ENCODE measurements at places on chromosomes 2 and 18. TPM values are rescaled to one million over a fixed set of nuclear protein-coding genes. Genes with fewer than 3 reads are reported as not detected.

DNA sequence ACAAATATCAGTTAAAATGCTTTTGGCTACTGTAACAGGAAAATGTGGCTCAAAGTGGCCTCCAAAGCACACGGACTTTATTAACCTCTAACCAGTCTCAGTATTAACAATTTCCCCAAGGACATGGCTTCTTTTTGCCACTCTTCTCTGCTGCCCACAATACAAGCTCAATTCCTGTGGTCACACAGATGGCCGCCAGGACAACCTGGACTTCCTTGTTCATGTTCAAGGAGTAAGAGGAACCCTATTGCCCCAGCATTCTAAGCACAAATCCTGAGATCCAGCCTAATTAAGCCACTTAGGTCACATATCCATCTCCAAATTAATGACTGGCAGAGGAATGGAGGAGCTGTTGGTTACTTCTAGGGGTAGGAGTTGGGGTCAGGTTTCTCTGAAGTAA is 38.2 kb downstream of the AOX1 start:
- no peaks in the 10 kb centered on the region for H3K36me3 ChIP-seq
- no peak overlapping the region for H3K27ac ChIP-seq
- H3K4me1 ChIP-seq = no peaks in the 10 kb centered on the region
- no peak overlapping the region for H3K4me3 ChIP-seq
- peaks cover 3% of the 10 kb centered on the region for H3K27me3 ChIP-seq

GRCh38 chr18:36454245-36454644 is 156.7 kb downstream of the FHOD3 start:
- no peaks in the 10 kb centered on the region for H3K27me3 ChIP-seq
- no peak overlapping the region for H3K27ac ChIP-seq
- H3K36me3 ChIP-seq = no peaks in the 10 kb centered on the region
- H3K4me1 ChIP-seq = no peaks in the 10 kb centered on the region
- H3K4me3 ChIP-seq = no peak overlapping the region

DNA sequence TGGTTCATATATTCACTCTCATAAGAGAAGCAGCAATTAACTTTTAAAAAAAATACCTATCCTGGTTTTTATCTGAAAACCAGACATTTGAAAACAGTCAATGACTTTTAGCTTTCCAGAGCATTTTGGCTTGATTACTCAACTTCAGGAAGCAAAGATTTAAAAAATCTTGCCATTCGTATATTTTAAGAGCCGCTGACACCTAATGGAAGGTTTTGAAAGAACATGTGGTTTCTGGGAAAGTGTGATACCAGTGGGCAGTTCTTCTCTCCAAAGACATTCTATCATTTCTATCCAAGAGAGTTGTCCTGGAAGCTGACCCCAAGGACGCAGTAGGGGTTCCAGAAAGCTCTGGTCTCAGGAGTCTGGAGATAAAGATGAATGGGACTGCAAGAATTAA is 234.7 kb downstream of the TTC32 start:
- peaks cover 15% of the 10 kb centered on the region for H3K27me3 ChIP-seq
- no peaks in the 10 kb centered on the region for H3K4me1 ChIP-seq
- no peaks in the 10 kb centered on the region for H3K36me3 ChIP-seq
- H3K4me3 ChIP-seq = no peak overlapping the region
- no peak overlapping the region for H3K27ac ChIP-seq

DNA sequence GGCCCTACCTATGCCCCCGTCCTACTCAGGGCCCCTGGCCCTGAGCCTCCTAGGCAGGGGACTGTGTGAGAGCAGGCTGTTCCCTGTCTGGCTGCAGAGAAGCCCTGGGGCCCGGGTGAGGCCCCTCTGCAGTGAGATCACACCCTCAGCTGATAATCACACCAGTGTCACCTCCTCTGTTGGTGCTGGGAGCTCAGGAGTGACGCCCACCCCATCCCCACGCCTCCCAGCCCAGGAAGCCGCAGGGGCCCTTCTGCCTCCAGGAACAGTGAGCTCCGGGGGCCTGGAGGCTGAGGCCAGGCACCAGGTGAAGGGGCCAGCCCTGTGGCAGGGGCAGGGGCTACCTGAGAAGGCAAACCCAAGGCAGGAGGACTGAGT is 20.0 kb downstream of the KCNIP3 start:
- H3K4me1 ChIP-seq = no peaks in the 10 kb centered on the region
- H3K36me3 ChIP-seq = no peaks in the 10 kb centered on the region
- H3K27me3 ChIP-seq = no peaks in the 10 kb centered on the region
- DNase-seq = no peak

DNA sequence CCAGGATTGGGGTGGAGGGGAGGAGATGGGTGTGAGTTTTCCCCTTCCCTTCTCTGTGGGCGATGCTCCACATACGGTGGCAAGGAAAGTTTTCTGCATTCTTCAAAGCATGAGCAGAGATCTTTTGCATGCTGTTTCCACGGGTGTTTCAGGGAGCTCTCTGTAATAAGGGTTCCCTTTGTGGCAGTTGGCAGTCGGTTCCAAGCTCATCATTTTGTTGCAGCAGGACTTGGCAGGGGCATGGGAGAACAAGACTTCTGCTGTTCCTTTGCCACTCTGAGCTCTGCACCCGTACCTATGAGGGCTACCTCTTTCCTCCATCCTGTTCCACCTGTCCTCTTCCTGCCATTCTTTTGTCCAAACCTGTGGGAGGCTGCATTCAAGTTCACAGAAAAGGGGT is 71.3 kb upstream of the SPRED2 start:
- no peak overlapping the region for H3K4me3 ChIP-seq
- no peaks in the 10 kb centered on the region for H3K36me3 ChIP-seq
- peaks cover 11% of the 10 kb centered on the region for H3K27me3 ChIP-seq
- H3K4me1 ChIP-seq = no peaks in the 10 kb centered on the region
- no peak overlapping the region for H3K27ac ChIP-seq
- DNase-seq = no peak

- DNase-seq = no peak
- no peak overlapping the region for H3K4me3 ChIP-seq
- H3K27me3 ChIP-seq = peaks cover 2% of the 10 kb centered on the region
- H3K36me3 ChIP-seq = no peaks in the 10 kb centered on the region
Observed at GRCh38 chr2:137002896-137003295, 237.6 kb downstream of the THSD7B start.

DNA sequence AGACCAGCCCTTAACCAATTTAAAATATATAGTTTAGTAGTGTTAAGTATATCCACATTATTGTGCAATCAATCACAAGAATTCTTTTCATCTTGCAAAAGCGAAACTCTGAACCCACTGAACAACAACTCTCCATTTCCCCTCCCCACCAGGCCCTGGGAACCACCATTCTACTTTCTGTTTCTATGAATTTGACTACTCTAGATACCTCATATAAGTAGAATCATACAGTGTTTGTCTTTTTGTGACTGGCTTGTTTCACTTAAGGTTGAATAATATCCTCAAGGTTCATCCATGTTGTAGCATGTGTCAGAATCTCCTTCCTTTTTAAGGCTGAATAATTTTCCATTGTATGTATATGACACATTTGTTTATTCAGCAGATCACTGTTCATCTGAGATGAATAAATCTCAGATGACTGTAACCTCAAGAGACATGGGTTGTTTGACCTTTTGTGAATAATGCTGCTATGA is 8.1 kb upstream of the SOS1 start:
- peak overlapping the region; percentile 40 for H3K4me3 ChIP-seq
- DNase-seq = peak; percentile 93
- no peaks in the 10 kb centered on the region for H3K27me3 ChIP-seq
- H3K27ac ChIP-seq = peak overlapping the region; percentile 92

DNA sequence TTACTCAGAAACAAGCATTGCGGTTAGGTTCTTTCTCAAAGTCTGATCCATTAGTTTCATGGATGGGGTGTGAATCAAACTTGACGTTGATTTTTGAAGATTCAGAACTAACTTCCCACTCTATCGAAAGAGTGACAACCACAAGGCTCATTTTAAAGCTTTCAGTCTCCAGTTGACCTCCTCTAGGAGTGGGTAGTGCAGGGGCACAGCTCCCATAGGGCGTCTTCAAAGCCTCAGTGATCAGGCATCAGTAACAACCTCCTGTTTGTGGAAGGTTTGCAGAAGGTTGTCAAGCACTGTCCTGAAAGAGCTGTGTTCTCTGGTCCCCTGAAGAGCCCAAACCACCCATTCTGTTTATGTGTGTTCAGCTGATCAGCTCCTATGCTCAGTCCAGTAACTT is 10.2 kb downstream of the MTCL1 start:
- H3K4me3 ChIP-seq = no peak overlapping the region
- no peak for DNase-seq
- H3K27ac ChIP-seq = no peak overlapping the region
- H3K27me3 ChIP-seq = peaks cover 33% of the 10 kb centered on the region

GRCh38 chr2:19048593-19049266 is 309.7 kb downstream of the OSR1 start:
- H3K4me1 ChIP-seq = no peaks in the 10 kb centered on the region
- DNase-seq = peak; percentile 11
- no peak overlapping the region for H3K27ac ChIP-seq
- H3K27me3 ChIP-seq = no peaks in the 10 kb centered on the region
- no peaks in the 10 kb centered on the region for H3K36me3 ChIP-seq

GRCh38 chr2:26195040-26195984 is 22.4 kb downstream of the GAREM2 start:
- H3K4me3 ChIP-seq = no peak overlapping the region
- H3K4me1 ChIP-seq = no peaks in the 10 kb centered on the region
- peaks cover 57% of the 10 kb centered on the region for H3K36me3 ChIP-seq
- DNase-seq = no peak
- H3K27me3 ChIP-seq = no peaks in the 10 kb centered on the region

GRCh38 chr2:29644949-29645348 is 276.4 kb downstream of the ALK start:
- DNase-seq = no peak
- no peaks in the 10 kb centered on the region for H3K4me1 ChIP-seq
- H3K27me3 ChIP-seq = peaks cover 3% of the 10 kb centered on the region
- H3K36me3 ChIP-seq = no peaks in the 10 kb centered on the region
- no peak overlapping the region for H3K27ac ChIP-seq

GRCh38 chr18:10851824-10852319 is 297.5 kb downstream of the PIEZO2 start:
- H3K4me3 ChIP-seq = no peak overlapping the region
- H3K27me3 ChIP-seq = peaks cover 4% of the 10 kb centered on the region
- no peaks in the 10 kb centered on the region for H3K36me3 ChIP-seq
- H3K4me1 ChIP-seq = no peaks in the 10 kb centered on the region
- no peak overlapping the region for H3K27ac ChIP-seq
- no peak for DNase-seq

- peaks cover 68% of the 10 kb centered on the region for H3K4me1 ChIP-seq
- peak; percentile 65 for DNase-seq
- peaks cover 5% of the 10 kb centered on the region for H3K36me3 ChIP-seq
- peak overlapping the region; percentile 100 for H3K27ac ChIP-seq
- H3K27me3 ChIP-seq = no peaks in the 10 kb centered on the region
- H3K4me3 ChIP-seq = peak overlapping the region; percentile 94
Observed at GRCh38 chr2:70125498-70125898, 38.2 kb downstream of the PCBP1 start.

GRCh38 chr18:21300908-21301200 is 58.8 kb downstream of the GREB1L start:
- no peak overlapping the region for H3K27ac ChIP-seq
- H3K4me1 ChIP-seq = no peaks in the 10 kb centered on the region
- no peaks in the 10 kb centered on the region for H3K27me3 ChIP-seq

GRCh38 chr2:74927621-74928020 is 30.8 kb upstream of the POLE4 start:
- DNase-seq = no peak
- H3K4me3 ChIP-seq = no peak overlapping the region
- peaks cover 8% of the 10 kb centered on the region for H3K36me3 ChIP-seq
- peaks cover 2% of the 10 kb centered on the region for H3K4me1 ChIP-seq

GRCh38 chr18:79878741-79879378 is 72.6 kb downstream of the SLC66A2 start:
- H3K27me3 ChIP-seq = no peaks in the 10 kb centered on the region
- no peak for DNase-seq
- no peak overlapping the region for H3K27ac ChIP-seq
- H3K4me1 ChIP-seq = no peaks in the 10 kb centered on the region
- no peaks in the 10 kb centered on the region for H3K36me3 ChIP-seq

- peaks cover 21% of the 10 kb centered on the region for H3K36me3 ChIP-seq
- peak overlapping the region; percentile 88 for H3K4me3 ChIP-seq
- H3K27me3 ChIP-seq = peaks cover 49% of the 10 kb centered on the region
- peaks cover 30% of the 10 kb centered on the region for H3K4me1 ChIP-seq
- no peak overlapping the region for H3K27ac ChIP-seq
Observed at GRCh38 chr2:216636551-216637450, 3.6 kb downstream of the IGFBP2 start.

GRCh38 chr2:110946902-110947301 is 173.8 kb upstream of the BCL2L11 start:
- no peak for DNase-seq
- H3K4me1 ChIP-seq = no peaks in the 10 kb centered on the region
- no peak overlapping the region for H3K27ac ChIP-seq
- H3K4me3 ChIP-seq = no peak overlapping the region
- H3K36me3 ChIP-seq = no peaks in the 10 kb centered on the region
- peaks cover 22% of the 10 kb centered on the region for H3K27me3 ChIP-seq

GRCh38 chr2:162490761-162491470 is 147.0 kb downstream of the GCA start:
- no peaks in the 10 kb centered on the region for H3K36me3 ChIP-seq
- no peak for DNase-seq
- H3K4me1 ChIP-seq = no peaks in the 10 kb centered on the region
- no peak overlapping the region for H3K27ac ChIP-seq
- H3K4me3 ChIP-seq = no peak overlapping the region

Gene CLHC1
- total RNA-seq = 7.3 TPM

Gene MDH1B
- 0.12 TPM for total RNA-seq

Gene CNNM4
- 11.2 TPM for total RNA-seq

Gene PFN4
- 0.47 TPM for total RNA-seq

Gene PPP1R1C
- total RNA-seq = not detected

Gene HOXD12
- total RNA-seq = not detected

Gene LGALSL
- total RNA-seq = 2.8 TPM

Gene POLR1B
- 71.9 TPM for total RNA-seq
